NCI-H226 (cell line): ENCODE measurements at places on chromosomes 2 and 18.

- DNase-seq, result no peak
These were observed 17.6 kb downstream of the MYL12B start for GRCh38 chr18:3279201-3280185.

- DNase-seq, result no peak
These were observed 146.1 kb downstream of the RIT2 start for GRCh38 chr18:42969366-42969765.

GRCh38 chr18:48139431-48140347, 209.2 kb upstream of the SMAD2 start:
- peak; percentile 68 for DNase-seq

DNA sequence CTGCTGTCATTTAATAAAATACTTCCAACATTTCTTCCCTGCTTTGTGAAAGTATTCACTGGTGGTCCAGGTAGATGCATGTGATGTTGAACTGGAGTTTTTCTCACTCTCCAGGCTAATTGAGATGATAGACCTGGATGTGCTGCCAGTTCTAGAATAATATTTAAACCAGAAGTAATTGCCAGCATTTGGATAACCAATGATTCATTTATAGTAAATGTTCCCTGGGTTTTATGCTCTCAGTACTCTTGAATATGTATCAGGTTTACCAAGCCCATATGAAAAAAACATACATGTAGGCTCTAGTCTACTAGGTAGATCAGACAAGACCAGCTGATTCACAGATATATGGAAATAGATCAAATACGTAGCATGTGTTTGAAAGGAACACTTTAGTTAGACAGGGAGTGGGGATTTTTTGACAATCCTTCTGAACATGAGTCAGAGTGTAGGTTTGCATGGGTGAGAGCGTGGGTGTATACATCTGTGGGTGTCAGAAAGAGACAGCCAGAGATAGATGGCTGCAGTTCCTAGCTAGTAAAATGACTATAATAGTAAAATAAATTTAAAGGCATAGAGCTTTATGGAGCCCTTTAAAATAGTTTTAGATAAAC, 115.1 kb downstream of the NAB1 start:
- DNase-seq, result peak; percentile 78

DNA sequence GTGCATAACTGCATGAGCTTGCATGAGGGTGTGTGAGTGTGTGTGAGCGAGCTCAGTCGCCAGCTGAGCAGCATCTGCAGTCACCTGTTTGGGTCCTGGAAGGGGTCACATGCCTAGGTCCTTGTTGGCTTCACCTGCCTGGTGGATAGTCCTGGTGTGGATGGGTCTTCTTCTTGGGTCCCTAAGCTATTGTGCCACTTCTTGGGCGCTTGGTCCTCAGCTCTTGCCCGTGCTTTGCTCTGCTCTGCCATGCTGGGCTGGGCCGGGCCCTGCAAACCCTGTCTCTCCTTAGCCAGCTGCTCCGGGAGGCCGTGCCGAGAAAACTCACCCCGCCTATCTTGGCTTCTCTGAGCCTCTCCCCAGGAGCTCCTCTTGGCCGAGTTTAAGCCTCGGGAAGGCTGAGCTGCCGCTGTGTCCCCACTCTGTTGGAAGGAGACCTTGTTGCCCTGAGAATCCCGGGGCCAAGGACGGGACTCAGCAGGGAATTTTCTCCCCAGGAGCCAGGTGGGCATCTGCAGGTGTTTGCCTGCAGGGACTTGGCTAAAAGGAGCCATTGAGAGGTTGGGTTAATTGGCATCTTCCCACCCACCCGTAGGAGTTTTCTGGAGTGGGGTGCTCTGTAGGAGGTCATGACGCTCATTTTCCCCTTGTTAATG, 300.8 kb downstream of the NDUFA10 start:
- no peak for DNase-seq

GRCh38 chr2:165456027-165456426, 13.5 kb upstream of the CSRNP3 start:
- DNase-seq, result no peak

GRCh38 chr18:41744421-41745030, 210.5 kb upstream of the PIK3C3 start:
- DNase-seq, result no peak
